Anterior cingulate cortex (tissue), 58 donors: ENCODE measurements at places on chromosomes 4 and X.

DNA sequence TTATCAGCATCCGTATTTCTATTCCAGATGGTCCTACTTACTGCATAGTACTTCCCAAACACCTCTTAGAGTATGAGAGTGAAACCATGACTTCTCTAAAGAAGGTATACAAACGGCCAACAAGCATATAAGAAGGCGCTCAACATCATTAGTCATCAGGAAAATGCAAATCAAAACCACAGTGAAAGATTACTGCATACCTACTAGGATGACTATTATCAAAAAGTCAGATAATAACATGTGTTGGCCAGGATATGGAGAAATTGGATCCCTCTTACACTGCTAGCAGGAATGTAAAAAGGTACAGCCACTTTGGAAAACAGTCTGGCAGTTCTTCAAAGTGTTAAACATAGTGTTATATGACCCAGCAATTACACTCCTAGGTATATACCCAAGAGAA is 215.3 kb upstream of the CXorf66 start:
- no peak for DNase-seq

- DNase-seq = no peak
Observed at GRCh38 chr4:45578874-45579273, 545.0 kb downstream of the GABRG1 start.

DNA sequence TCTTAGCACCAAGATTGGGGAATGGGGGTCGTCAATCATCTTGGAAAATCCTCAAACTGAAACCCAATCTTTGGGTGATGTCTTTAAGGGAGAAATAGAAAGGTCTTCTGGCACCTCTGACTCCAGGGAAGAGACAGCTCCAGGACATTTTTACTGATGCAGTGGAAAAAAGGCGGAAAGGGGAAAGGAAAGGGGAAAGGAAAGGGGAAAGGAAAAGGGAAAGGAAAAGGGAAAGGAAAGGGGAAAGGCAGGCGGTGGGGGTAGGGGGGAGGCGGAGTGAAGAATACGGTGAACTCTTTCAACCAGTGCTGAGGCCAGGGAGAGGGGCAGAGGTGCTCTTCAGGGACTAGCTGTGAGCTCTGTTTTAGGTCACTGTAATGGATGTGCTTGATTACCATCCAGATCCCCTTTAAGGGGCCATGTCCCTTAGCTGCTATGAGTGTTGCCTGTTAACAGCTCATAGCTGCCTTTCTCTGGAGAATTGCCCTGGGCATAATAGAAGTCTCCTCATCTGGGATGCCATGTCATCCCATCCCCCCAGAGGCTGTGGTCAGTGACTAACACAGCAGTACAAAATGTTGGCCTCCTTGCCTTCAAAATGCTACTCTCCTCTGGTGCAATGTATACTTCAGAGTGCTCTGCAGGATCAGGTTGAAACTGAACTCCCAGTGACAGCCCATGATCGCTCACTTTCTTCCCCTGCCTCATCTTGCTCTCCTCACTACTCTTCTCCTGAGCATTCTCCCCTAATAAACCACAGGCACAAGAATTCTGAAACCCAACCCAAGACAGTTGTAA is 92.4 kb upstream of the AP1S2 start:
- no peak for DNase-seq

- DNase-seq = no peak
Observed at GRCh38 chr4:17168571-17168970, 270.1 kb upstream of the LDB2 start.

DNA sequence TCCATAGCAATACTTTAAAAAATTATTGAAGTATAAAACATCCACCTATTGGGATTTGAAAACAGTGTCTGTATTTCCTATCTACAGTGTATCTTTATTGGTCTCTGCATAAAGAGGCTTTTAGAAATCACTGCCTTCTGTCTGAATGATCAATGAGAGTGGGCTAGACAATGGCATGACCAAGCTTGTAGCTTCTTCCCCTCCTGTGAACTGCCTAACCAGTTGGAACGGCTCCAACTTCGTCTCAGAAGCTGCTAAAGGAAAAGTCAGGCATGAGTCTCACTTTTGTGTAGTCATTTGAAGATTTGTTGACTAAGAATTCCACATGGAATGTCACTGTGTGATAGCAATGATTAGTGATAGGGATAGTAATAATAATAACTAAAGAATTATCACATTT is 64.2 kb downstream of the INTS12 start:
- DNase-seq = no peak

DNA sequence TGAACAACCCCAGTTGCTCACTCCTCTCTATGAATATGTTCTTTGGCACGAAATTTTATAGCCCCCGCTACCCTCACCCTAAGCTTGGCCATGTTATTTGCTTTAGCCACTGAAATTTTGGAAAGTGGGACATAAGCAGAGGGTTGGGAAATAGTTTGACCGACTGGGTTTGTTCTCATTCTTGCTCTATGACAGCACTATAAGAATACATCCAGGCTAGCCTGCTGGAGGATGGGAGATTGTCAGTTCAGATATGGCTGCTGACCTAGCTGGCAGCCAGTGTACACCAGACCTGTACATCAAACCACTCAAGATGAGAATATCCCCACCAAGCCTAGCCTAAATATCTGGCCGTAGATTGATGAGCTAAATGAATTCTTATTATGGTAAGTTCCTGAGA is 298.1 kb downstream of the PDGFC start:
- no peak for DNase-seq

DNA sequence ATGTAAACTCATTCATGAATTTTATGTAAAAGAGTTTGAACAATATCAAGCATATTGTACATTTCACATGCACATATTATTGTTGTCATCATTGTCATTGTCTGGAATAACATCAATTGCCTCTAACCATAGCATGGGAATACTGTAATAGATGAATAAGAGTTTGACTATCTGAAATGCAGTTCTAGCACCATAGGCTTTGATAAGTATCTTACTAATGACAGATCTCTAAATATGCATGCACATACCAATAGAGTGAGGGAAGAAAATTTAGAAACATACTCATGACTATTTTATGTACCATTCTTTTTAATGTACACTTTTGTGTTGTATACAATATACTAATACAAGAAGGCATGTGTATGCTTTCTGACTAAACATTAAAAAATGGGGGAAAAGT is 161.6 kb upstream of the SPRY1 start:
- DNase-seq = no peak

- DNase-seq = no peak
Observed at GRCh38 chr4:185138161-185138560, 4.9 kb upstream of the SLC25A4 start.

DNA sequence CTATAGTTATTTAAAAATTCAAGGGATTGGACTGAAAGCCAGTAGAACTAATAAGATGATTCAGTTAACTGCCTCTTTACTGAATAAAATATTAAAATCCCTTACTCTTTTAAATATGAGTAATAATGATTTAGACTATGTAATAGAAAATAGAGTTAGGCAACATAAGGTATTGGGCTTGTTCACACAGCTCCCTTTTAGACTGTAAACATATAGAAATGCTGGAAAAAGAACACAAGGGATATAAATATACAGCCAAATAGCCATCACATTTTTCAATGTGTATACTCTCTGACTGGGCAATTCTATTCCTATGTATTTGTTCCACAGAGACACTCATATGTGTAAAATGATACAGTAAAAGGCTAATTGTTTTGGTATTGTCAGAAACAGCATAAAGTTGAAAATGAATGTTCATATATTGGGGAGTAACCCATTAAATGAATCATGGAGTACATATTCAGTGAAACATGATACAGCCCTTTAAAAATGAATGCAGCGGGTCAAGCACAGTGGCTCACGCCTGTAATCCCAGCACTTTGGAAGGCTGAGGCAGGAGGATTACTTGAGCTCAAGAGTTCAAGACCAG is 129.8 kb downstream of the TBC1D19 start:
- DNase-seq = no peak

DNA sequence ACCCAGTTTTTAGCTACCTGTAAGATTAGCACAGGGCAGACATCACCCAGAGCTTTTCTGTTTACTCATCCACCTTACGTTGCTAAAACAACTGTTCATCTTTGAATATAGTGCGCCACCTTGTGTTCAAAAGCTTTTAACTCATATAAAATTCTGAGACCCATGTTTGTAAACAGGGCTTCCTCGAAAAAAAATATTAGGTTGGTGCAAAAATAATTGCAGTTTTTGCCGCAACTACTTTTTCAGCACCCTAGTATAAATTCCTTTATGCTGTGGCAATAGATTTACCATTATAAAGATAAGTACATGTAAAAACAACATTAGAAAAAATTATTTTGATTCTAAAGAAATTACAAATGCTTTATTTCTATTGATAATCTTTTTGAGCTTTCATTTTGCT is 147.9 kb downstream of the LRBA start:
- DNase-seq = no peak

DNA sequence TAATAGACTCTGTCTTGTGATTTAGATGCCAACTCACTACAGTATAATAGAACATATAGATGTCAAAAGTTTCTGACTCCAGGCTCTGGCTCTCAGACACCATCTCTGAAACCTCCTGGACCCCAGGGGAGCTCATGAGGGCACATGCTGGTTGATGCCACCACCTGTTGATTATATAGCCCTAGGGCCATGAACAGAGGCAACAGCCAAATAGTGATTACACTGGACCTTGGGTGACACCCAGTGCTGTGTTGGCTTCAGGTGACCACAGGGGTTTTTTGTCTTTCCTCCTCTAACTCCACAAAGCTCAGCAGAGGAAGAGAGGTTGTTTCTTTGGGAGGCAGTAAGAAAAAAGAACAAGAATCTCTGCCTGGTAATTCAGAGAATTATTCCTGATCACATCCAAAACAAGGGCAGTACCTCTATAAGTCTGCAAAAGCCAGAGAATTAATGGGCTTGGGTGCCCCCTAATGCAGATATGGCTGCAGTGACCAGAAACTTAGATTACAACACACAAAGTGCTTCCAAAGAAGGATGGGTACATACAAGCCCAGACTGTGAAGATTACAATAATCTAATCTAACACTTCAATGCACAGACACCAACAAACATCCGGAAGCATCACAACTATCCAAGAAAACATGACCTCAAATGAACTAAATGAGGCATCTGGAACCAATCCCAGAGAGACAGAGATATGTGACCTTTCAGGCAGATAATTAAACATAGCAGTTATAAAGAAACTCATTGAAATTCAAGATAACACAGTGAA is 1920.6 kb downstream of the ARAP2 start:
- no peak for DNase-seq

- no peak for DNase-seq
Observed at GRCh38 chr4:22504447-22504846, 11.4 kb downstream of the ADGRA3 start.

DNA sequence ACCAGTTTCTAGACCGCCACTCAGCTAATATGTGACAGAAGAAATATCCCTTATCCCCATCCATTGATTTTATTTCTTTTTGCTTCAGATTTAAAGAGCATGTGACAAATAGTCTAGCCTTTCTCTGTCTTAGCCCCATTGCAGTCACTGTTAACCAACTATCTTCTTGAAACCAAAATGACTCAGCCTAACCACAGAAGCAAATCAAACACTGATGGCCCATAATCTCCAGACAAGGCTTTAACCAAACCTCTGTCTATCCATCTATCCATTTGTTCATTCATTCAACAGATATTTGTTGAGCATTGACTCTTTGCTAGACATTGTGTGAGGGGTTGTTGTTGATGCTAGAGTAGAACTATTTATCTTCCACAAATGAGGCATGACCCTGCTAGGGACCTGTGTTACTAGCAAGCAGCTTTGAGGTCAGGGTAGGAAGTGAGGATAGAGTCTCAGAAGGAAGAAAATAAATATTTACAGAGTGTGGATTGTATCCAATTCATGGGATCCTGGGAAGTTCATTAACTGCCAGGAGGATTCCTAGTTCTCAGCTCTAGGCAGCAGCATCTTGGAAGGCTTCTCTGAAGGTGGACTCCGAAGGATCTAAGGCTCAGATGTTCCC is 22.5 kb downstream of the HNRNPH2 start:
- no peak for DNase-seq

- DNase-seq = peak; percentile 90
Observed at GRCh38 chr4:84582302-84582987, 482 bp upstream of the CDS1 start.

DNA sequence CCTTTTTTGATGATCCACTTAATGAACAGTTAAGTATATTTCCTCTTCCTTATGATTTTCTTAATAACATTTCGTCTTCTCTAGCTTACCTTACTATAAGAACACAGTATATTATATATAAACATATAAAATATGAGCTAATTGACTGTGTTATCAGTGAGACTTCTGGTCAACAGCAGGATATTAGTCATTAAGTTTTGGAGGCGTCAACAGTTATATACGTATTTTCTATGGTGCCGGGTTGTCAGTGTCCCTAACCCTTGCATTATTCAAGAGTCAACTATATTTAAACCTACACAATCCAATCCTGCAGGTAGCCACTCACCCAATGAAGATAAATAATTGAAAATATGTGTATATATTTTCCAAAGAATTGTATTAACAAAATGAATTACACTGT is 88.0 kb downstream of the NR3C2 start:
- no peak for DNase-seq

- DNase-seq = no peak
Observed at GRCh38 chrX:110293658-110294057, 24.2 kb downstream of the AMMECR1 start.

- DNase-seq = no peak
Observed at GRCh38 chrX:145840531-145840930, 22.9 kb downstream of the SLITRK2 start.

- no peak for DNase-seq
Observed at GRCh38 chrX:15310117-15310516, 5.3 kb downstream of the ASB11 start.

- DNase-seq = no peak
Observed at GRCh38 chr4:181376058-181376457, 867.1 kb upstream of the TENM3 start.

DNA sequence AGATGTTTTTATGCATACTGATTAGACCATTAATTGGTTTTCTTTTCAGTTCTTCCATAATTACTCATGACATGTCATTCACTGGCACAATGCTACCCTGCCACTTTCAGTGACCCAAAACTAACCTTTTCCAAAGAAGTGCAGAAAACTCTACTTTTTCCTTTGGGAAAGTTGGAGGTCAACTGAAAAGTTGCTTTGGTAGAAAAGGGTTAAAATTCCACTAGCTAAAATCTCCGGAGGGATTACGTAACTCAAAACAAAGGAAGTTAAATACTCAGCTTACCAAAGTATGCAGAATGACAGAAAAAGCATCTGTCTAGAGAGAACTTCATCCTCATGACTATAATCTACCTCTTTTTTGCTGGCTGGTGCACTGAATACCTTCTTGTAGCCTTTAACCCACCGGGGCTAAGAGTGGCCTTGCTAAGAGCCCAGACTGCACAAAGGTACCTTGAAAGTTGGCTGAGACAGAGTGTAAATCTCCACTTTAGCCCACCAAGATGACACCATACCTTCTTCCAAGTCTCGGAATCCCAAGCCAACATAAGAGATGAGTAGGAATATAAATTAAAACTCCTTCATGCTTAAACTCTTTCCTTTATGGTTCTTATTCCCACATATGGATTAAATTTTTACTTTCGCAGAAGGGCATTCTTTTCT is 1099.5 kb upstream of the INTU start:
- DNase-seq = no peak

DNA sequence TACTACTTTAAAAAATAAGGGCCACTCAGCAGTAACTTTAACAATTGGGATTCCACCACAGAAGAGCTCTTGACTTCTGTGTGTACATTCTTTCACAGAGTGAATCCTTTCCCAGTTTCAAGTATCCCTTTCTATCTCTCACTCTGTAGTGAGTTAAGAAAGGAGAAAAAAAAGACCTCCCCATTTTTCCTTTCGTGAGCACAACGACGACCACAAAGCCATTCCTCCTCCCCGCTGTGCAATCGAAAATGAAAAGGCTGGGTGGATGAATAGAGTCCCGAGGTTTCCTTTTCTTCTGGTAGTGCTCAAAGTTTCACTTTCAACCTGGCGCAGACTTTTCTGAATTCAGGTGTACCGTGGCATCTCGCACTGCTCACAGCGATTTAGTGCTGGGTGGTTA is 58.0 kb downstream of the TAB3 start:
- DNase-seq = no peak
